ENCODE measurements at places on chromosomes 11 and 22.

DNA sequence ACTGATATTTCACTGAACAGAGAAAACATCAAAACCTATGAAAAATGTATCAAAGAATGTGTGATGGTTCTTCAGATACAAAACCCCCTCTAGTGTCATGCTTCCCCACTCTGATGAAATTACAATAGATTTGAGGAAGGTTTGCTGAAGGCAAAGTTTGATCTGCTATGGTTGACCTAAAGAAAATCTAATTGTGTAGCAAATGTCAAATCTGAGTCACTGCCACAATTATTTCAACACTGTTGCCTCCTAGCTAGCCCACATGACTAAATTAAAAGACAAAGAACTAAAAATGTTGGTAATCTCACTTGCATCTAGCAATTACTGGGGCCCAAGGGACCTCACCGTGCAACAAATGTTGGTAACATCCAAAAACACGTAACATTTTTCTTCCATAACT is 728.0 kb downstream of the DLG2 start:
- DNase-seq, result no peak

- DNase-seq, result peak; percentile 93
These were observed at the start of gene EIF4G2 for GRCh38 chr11:10808553-10809372. TSS of gene EIF4G2 (minus strand) at chr11:10808926.

GRCh38 chr11:3147257-3147619 is 17.9 kb downstream of the OSBPL5 start:
- no peak for DNase-seq

DNA sequence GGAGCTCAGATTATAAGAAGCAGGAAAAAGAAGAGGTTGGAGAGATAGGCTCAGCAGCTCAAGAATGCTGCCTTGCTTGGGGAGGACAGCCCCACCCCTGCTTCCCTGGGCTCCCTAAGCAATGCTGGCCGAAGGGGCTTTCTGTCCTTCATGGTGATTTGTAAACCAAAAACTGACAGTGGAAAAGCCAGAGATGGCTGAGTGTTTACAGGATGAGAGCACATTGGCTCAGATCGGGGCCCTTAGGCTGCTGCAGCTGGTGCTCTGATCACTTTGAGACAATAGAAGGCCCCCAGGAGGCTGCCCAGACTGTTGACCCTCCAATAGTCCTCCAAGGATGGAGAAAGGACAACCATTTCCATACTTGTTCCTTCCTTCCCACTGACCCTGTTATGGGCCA is 28.8 kb upstream of the AMOTL1 start:
- DNase-seq, result no peak

DNA sequence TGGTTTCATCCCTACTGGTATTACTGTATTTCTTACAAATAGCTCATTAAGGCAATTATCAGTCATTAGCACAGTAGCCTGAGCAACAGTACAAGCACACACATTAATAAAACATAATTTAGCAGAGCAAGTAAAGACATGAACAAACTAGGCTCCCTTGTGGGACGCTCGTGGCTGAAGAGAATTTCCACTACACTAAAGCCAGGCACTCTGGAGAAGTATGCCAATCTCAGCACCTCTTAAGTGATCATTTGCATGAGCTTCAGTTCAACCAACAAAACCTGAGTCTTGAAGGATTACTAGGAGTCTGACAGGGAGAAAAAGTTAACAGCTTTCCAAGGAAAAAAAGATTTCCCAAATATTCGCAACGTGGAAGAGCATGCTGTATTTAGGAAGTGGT is 109.1 kb downstream of the LARGE1 start:
- DNase-seq, result no peak

GRCh38 chr11:128451652-128452470 is 135.5 kb downstream of the ETS1 start:
- DNase-seq, result no peak

GRCh38 chr11:77425346-77425745 is 48.5 kb downstream of the PAK1 start:
- DNase-seq, result no peak

- DNase-seq, result no peak
These were observed 14.7 kb downstream of the ZDHHC24 start for GRCh38 chr11:66530927-66531709.

DNA sequence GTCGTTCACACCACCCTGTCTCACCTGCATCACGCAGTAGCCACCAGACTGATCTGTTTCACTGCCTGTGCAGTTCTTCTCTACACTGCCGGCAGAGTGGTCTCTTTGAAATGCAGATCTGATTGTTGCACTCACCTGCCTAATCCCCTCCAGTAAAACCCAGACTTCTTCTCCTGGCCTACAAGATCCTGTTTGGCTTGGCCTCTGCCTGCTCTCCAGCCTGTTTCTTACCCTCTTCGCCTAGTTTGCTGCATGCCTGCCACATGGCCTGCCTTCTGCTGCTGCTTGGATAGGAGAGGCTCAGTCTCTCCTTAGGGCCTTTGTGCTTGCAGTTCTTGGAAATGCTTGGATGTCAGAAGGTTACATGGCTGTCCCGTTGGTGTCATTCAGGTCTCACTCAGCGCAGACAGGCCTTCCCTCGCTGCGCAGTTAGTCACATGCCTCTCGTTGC is 42.0 kb downstream of the PACS1 start:
- DNase-seq, result no peak

DNA sequence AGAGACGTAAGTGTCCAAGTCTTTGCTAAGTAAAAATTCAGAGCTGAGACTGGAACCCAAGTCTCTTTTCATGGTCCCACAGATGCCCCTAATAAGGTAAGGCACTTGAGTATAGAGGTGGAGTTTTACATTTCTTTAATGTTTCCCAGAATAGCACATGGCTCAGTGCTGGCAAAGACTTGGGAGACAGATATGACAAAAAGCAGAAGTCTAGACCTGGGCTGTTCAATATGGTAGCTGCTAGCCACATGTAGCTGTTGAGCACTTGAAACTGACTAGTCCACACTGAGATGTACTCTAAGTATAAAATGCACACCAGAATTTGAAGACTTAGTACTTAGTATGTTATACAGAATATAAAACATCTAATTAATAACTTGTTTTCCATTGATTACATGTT is 17.6 kb downstream of the VSTM5 start:
- DNase-seq, result no peak

- no peak for DNase-seq
These were observed 2.7 kb upstream of the CPT1A start for GRCh38 chr11:68844376-68844775.

DNA sequence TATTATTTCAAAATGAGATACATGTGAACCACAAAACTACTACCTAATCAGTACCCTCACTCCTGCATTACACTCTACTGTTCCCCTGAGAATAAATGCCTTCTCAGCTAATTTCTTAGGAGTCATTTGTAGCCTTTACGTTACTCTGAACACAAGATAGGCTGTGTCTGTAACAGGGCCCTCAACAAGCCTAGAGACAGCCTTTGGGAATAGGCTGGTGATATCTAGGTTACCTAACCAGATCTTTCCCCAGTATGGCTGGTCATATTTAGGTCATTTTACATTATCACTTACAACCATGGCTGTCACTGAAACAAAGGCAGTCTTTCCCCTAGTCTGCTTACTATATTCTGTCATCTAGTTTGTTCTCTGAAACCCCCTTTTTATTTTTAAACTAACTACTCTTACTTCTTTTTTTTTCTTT is 14.2 kb downstream of the ATM start:
- no peak for DNase-seq

Measured in T1000 (cell line).